ENCODE measurements at places on chromosomes 1 and 21.

DNA sequence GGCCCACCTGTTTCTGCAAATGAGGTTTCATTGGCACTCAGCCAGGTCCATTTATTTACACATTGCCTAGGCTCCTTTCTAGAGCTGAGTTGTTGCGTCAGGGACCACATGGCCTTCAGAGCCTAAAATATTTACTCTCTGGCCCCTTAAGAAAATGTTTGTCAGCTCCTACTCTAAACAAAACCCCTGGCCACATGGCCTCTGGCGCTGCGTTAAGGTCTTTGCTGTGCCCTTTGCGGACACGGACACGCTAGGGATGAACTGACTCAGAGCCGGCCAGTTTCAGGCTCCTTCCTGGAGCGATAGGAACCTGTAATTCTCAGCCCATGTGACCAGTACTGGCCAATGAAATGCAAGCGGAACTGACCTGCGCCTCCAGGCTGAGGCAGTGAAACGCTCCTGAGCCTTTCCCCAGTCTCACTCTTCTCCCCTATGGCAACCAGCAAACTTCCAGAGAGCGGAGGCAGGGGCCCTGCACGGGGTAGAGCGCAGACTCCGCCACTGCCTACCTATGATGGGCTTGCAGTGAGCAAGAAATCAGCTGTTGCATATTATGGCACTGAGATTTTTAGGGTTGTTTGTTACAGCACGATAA is 160.3 kb downstream of the ETS2 start:
- DNase-seq = peak; percentile 73

DNA sequence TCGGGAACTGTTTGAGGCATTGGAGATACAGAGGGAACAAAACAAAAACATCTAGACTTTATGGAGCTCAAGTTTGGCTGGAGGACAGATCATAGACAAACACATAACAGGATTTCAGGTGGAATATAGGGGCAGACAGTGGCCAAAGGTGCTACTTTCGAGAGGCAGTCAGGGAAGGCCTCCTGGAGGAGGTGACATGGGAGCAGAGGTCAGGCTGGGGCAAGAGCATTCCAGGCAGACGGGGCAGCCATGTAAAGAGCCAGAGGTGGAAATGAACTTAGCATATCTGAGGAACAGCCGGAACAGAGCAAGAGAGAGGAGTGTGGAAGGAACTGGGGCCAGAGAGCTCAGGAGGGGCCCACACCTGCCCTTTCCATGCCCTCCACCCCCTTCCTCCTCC is 122.3 kb downstream of the DMRTB1 start:
- DNase-seq = no peak

- no peak for DNase-seq
These were observed 5.1 kb downstream of the SH2D1B start for GRCh38 chr1:162406811-162407210.

DNA sequence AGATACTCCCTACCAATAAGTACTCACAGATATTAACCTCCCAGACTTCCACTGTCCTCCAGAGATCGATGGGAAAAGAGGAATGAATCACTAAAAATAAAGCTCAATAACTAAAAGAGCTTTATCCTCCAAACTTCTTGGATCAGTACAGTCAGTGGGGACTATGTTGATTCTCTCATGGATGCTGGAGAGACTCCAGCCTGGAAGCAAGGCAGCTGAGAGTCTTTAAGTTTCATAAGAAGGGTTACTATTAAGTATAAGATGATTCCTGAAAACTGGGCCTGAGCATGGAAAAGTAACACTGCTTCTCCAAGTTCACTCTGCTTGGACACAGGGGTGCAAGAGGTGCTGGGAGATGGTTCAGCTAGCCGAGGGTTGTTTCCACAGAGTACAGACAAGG is 6.2 kb upstream of the DDR2 start:
- DNase-seq = no peak

GRCh38 chr1:71861022-71861421 is 421.3 kb downstream of the NEGR1 start:
- no peak for DNase-seq

DNA sequence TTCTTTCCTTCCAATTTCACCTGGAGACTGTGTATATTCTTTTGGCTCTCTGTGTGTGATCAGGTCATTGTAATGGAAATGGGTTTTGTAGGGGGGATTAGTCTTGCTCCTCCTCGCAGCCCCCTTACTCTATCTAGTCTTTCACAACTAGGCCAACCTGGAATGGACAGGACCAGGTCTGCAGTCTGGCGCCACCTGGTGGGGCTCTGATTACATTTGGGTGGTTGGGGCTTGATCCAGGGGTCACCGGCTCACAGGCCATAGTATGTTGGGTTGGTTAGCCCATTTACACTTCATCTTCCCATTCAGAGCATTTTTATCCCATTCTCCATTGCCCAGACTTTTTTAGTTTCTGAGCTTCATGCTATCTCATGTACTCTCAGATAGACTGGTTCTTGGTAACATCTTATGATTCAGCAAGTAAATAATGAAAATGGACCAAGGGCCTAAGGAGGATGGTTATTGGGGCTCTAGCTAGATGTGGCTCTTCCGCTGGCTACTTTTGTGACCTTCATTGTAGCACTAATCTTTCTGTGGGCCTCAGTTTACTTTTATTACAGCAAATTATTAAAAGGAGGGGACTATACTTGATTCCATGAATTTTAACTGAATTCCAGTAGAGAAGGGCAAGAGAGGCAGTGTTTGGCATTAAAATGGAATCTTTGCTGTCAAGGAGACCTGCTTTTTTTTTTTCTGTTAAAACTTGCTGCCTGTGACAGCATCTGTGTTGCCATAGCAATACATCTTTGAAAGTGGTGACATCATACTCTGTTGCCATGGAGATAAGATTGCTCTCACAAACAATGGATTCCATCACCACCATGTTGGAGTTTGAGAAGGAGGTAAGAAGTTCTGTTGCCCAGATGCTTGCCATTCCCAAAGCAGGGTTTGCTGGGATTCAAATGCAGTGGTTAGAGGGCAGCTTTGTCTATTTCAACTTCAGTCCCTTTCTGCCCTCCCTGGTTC is 150.1 kb downstream of the PLXNA2 start:
- DNase-seq = no peak
